ENCODE measurements at places on chromosomes 3 and 15. TPM values are rescaled to one million over a fixed set of nuclear protein-coding genes. Genes with fewer than 3 reads are reported as not detected.

Gene SNX22
- not detected for total RNA-seq

Gene EFHB
- total RNA-seq: not detected

Gene RSL24D1
- 145 TPM for total RNA-seq

Gene CPNE9
- not detected for total RNA-seq

Gene RARB
- 0.90 TPM for total RNA-seq

Gene WDR93
- not detected for total RNA-seq

DNA sequence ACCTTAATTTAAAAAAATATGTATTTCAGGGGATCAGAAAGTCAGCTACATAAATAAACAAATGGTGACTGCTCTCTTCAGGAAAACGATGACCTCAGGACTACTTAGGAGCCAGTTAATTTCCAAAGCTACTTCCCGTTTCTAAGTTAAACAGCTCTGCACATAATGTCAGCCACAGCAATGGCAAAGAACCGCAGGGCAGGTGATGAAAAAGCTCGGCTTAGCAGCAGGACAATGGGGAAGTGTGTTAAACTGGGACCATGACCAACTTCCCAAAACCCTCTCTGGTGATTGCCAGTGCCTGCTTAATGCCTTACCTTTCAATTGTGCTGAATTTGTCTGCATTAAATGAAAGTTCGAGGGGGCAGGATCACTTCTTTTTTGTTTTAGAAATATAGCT lies 258.9 kb downstream of the FHIT start:
- DNase-seq: peak; percentile 44

GRCh38 chr3:113532698-113533533 lies 561 bp downstream of the SIDT1 start:
- DNase-seq: no peak

GRCh38 chr3:138873471-138874278 lies 38.9 kb upstream of the PIK3CB start:
- no peak for DNase-seq

- no peak for DNase-seq
Observed at GRCh38 chr15:68985361-68985891, 29.1 kb upstream of the NOX5 start.

DNA sequence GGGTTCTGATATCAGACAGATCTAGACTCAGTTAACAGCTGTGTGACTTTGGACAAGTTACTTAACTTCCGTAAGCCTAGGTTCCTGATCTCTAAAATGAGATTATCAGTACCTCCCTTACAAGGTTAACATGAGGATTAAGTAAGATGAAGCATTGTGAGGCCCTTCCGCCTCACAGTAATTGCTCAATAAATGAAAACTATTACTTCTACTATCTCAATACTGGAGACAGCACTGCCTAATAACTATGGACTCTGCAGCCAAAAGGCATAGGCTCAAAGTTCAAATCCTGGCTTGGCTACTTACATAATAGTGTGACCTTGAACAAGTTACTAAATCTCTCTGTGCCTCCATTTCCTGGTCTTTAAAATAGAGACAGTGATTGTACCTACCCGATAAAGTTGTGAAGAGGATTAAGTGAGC lies 82.0 kb upstream of the ATP11B start:
- DNase-seq: no peak

- no peak for DNase-seq
Observed at GRCh38 chr15:38961456-38961855, 396.8 kb upstream of the RASGRP1 start.

GRCh38 chr3:186925826-186926225 lies 4.5 kb upstream of the ST6GAL1 start:
- DNase-seq: no peak

DNA sequence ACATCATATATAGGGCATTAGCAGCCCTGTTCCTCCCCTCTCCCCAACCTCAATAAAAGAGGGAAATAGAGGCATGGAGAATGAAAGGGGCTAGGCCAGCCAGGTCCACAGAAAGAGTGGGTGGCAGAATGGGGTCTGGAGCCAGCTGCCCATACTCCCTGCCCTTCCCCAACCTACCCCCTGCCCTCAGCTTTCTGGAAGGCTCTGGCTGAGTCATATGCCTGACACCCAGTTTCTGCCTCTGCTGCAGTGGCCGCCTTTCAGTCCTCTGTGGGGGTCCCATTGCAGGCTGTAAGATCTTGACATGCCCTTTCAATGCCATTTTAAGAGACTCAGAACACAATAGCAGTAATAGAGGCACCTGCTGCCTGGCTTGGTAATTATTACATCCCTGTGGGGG lies 95.7 kb downstream of the LINGO1 start:
- no peak for DNase-seq

DNA sequence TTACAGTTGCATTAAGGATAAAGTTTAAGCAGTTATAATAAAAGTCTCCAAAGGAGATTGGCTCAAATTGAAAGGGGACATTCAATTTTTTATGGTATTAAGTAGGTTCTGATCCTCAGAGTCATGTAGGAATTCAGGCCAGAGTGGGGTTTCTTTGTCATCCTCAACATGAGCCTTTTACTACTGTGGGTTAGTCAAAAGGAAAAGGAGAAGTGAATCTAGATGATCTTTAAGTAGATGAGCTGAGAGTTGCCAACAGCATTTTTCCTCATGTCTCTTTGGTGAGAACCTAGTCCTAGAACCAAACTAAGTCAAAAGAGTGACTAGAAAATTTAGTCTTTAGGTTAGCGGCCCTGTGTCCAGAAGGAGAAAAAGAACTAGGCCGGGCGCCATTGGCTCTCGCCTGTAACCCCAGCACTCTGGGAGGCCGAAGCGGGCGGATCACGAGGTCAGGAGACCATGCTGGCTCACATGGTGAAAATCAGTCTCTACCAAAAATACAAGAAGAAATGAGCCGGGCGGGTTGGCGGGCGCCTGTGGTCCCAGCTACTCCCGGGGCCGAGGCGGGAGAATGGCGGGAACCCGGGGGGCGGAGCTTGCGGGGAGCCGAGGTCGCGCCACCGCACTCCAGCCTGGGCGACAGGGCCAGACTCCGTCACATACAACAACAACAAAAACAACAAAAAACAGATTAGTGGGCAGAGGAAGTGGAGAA lies 4.2 kb upstream of the CHL1 start:
- DNase-seq: no peak

DNA sequence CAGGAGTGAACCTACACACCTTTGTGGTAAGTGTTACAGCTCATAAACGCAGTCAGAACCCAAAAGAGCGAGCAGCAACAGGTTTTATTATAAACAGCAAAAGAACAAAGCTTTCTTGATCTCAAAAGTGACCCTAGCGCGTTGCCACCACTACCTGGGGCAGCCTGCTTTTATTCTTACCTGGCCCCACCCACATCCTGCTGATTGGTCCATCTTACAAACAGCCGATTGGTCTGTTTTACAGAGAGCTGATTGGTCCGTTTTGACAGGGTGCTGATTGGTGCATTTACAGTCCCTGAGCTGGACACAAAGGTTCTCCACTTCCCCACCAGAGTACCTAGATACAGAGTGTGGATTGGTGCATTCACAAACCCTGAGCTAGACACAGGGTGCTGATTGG lies 143.1 kb downstream of the ARRDC4 start:
- DNase-seq: no peak

Measured in H4 (cell line).